CD4-positive, alpha-beta T cell (primary cell): ENCODE measurements at places on chromosomes 2 and 18. TPM values are rescaled to one million over a fixed set of nuclear protein-coding genes. Genes with fewer than 3 reads are reported as not detected.

- no peak for DNase-seq
These were observed 5.0 kb downstream of the FKBP7 start for GRCh38 chr2:178473373-178473772.

- no peak for DNase-seq
These were observed 113.2 kb upstream of the CHAC2 start for GRCh38 chr2:53654396-53654795.

- DNase-seq, result no peak
These were observed 170.0 kb downstream of the AGAP1 start for GRCh38 chr2:235663875-235664274.

GRCh38 chr2:37790019-37790418 is 118.6 kb upstream of the CDC42EP3 start:
- no peak for DNase-seq

DNA sequence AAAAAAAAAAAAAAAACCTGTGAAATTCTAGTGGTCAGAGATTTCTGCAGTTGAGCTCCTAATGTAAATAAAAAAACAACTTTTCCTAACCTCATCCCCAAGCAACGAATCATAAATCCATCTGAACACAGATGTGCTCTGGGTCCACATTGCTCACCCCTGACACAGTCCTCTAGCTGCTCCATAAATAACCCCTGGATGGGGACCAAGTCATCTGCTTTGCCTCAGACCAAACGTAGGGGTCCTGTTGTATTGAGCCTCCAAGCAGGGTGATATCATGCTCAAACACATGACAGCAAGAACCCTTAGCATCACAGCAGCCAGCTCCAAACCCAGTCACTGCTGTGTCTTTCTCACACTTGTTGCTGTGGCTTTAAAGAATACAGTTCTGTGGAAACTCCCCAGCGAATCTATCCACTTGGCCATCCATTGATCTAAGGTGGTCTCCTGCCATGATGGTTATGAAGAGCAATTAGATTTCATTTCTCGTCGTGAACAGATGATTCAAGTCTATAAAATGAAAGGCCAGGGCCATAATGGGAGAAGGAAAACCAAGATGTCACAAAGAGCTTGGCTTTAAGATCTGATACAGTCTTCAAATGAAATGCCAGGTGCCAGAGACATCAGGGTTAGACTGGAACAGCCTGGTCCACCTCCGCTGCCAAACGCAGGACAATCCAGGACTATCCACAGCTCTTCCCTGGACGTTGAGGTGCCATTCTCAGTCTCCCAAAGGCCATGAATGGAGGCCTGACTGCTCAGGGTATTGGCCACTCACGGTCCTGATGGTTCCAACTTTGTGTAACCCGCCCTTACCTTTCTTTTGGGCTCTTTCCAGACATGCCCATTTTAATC is 39.0 kb downstream of the TBC1D8 start:
- DNase-seq, result no peak

GRCh38 chr18:41789001-41789400 is 166.0 kb upstream of the PIK3C3 start:
- DNase-seq, result no peak

DNA sequence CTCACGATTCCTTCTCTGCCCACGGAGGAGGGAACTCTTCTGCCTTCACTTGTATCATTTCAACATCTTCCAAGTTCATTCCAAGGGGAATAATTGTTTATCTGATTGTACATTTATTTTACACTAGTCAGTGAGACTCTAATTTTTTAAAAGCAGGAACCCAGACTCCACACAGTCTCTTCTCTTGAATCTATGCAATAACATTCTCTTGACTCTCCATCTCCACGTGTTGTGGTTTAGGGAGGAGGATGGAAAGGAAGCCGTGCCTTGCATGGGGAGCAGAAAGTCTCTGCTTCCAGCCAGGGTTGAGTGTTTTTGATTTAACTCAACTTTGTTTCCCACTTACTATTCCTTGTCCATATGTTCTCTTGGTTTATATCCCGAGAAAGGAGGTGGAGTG is 131.1 kb upstream of the RIOK3 start:
- no peak for DNase-seq

The TMEM163 gene
- total RNA-seq, result 0.14 TPM

The MC4R gene
- not detected for total RNA-seq

The CDK5R2 gene
- not detected for total RNA-seq

The MARCHF4 gene
- total RNA-seq, result not detected

The DNAJC5G gene
- total RNA-seq, result not detected
